NCI-H2081 treated with DMSO at 0.1 percent for 48 hours (cell line): ENCODE measurements at places on chromosomes 7 and 10.

- no peak for DNase-seq
These were observed 66.5 kb downstream of the AFAP1L2 start for GRCh38 chr10:114337510-114338462.

- DNase-seq = no peak
These were observed 593.8 kb upstream of the ANKRD30A start for GRCh38 chr10:36531621-36532020.

GRCh38 chr7:108246227-108246837, 116.2 kb upstream of the LAMB4 start:
- no peak for DNase-seq

GRCh38 chr7:45129906-45130305, 18.4 kb upstream of the TBRG4 start:
- DNase-seq = no peak

GRCh38 chr7:26995666-26996065, 100.1 kb downstream of the HOXA1 start:
- no peak for DNase-seq

DNA sequence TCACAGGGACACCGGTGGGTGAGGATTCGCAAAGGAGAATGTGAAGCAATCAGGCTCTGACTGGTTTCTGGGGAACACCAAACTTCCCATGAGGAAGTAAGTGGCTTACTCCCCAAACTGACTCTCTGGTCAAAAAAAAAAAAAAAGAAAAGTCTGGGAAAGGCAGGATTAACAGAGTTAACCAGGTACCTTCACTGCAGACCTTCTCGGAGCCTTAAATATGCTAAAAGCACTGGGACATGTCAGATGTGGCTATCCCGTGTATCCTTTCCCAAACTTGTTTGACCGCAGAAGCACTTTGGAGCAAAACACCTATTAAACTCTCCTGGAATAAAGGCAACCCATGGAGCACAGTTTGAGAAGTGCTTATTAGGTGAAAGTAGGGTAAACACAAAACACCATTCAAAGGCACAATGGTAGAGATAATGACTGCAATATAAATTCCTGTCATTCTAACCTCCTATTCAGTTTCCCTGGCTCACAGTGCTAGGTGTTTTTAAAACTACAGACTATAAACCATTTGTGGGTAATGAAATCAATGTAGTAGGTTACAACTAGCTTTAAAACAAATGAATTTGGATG, 44.1 kb upstream of the MXI1 start:
- peak; percentile 19 for DNase-seq

- no peak for DNase-seq
These were observed 9.2 kb upstream of the ATXN7L1 start for GRCh38 chr7:105885387-105886111.

- DNase-seq = peak; percentile 57
These were observed 3.1 kb downstream of the PALS2 start for GRCh38 chr7:24576171-24577025.

GRCh38 chr10:44988957-44989585, 10.5 kb upstream of the DEPP1 start:
- DNase-seq = no peak

- DNase-seq = peak; percentile 60
These were observed 22.7 kb upstream of the ANLN start for GRCh38 chr7:36366718-36367560.

DNA sequence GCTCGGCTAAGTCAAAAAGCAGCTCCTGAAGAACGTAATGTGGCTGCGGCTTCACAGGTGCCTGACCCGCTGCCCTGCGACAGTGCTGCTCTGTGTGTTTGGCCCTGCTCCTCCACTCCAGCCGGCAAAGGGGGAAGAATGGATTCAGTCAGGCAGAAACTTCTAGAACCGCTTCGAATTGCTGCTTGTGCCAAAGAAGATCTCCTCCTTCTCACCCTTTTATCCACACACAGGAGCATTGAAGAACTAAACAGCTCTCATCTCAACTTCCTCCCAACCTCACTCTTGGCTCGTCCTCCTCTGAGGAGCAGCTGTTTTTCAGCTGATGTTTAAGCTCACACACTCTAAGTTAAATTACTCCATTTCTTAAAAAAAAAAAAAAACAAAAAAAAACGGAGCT, 651.4 kb downstream of the INHBA start:
- DNase-seq = no peak

DNA sequence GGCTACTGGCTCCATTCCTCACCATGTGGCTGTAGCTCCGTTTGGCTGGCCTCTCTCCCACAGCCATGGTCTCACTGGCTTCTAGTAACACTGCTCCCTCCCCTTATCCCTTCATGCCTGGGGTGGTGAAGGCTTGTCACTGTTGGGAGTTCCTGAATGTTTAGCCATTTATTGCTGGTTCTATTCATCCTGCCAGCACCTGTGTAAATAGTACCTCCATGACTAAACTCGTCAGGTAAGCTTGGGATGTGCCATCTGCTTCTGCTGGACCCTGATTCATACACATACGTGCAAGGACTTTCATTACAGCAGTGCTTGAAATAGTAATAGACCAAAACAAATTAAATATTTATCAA, 61.6 kb downstream of the CCDC71L start:
- peak; percentile 98 for DNase-seq

- DNase-seq = no peak
These were observed 35.4 kb upstream of the HPS1 start for GRCh38 chr10:98482096-98482495.

DNA sequence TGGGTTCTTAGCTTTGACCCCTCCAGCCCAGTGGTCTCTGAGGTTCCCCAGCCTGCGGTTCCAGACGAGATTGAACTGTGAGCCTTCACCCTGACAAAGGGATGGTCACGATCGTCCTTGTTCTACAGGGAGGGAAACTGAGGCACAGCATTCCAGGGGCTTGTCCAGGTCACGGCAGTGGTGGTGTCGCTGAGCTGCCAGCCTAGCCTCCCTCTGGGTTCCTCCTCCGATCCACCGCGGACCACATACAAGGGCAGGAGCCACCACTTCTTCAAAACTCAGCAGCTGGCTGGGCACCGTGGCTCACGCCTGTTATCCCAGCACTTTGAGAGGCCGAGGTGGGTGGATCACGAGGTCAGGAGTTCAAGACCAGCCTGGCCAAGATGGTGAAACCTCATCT, 35.8 kb downstream of the ELFN1 start:
- no peak for DNase-seq

DNA sequence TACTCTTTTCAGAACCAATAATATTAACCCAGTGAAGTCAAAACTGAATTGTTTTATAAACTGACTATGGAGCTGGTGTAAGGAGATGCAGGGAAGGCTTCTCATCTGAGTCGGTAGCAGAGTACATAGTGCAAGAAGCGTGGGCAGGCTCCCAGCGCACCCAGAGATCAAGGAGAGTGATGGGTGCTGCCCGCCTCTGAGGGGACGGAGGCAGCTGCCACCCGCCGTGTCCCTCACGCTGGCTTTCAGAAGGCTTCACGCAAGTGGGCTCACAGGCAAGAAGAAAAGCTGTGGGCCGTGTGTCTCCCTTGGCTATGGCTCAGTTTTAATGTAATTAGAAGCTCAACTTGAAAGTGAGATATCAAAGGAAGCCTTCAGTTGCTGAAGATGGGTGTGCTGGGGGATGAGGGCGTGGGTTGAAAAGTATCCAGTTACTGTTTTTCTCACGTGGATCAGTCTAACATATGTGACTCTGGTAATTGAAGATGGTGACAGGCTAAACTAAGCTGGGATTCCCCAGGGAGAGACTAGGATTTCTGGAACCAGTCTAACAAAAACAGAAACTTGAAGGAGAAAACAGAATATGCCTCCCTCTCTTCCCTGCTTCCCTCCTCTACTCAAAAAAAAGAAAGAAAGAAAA, 159.9 kb downstream of the MGMT start:
- no peak for DNase-seq

DNA sequence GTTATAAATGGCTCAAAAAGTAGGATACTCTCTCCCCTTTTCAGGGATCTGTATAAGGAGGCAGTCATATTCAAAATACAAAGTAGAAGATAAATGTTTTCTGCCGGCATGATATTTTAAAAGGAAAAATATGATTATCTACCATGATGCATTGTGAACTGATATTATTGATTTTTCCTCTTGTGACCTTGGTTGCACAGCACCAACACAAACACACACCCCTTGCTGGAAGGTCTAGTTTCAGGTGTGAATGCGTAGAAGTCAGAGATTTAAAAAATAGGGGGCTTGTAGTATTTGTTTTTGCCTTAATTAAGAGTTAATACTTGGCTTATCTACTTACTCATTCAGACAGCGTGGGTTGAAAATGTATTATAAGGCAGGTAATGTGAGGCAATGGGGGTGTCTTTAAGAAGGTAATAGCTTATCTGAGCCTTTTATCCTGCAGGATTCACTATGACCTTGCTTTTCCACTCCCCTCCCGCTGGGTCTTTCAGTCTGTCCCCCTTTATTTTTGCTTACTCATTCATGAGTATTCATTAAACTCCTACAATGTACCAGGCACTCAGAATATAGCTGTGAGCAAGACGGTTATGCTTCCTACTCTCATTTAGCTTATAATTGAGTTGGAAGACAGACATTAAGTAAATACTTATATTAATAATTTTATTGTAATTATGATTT, 390.6 kb downstream of the SDK1 start:
- DNase-seq = no peak

- DNase-seq = no peak
These were observed 20.3 kb upstream of the GNA12 start for GRCh38 chr7:2864204-2864985.

DNA sequence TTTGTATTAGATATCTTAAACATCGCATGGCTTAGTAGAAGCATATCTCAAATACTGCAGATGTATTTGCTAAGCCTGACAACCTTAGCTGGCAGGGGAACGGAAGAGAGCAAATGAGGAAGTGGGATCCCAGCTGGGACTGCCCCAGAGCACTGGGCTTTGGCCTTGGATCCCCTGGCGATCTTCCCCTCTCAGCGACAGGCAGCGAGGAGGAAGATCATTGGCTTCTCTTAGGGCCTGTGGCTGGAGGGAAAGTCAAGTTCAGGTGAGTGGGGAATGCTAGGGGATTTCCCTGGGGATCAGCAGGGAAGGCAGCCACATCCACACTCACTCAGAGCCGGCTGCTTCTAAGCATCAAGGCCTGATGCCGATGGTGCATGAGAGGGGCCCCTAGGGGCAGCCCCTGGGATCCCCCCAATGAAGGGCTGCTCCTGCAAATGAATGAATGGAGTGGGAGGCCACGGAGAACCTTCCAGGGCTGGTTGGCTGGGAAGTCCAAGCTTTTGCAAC, 42.0 kb downstream of the LYZL2 start:
- no peak for DNase-seq

DNA sequence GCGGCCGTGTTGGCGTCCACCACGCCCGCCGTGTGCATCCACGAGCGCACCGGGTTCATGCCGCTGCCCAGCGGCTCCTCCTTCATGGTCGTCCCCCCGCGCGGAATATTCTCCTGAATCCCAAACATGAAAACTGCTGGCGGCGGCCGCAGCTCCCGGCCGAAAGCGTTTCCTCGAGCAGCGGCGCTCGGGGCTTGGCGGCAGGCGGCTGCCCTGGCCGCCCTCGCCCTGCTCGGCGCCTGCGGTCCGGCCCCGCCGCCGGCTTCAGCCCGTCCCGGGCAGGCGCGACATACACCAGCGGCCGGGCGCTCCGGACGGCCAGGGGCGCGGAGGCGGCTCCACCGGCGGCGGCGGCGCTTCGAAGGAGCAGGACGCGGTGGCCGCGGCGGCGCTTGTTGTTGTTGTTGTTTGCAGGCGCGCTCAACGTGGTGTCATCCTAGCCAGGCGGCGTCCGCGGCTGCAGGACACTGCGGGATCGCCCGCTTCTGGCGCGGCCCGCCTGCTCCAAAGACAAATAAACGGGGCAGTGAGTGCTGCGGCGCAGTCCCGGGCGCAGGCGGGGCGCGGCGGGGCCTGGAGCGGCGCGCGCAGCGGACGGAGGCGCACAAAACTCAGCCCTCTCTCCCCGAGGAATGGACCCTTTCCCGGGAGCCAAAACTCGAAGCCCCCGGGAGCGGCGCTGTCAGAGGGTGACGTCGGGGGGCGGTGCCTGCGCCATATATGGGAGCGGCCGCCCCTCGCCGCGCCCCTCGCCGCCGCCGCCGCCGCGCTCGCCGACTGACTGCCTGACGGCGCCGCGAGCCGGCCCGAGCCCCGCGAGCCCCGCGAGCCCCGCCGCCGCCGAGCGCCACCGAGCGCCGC, at the start of gene EBF3:
Gene EBF3 (minus strand): TSS at position 634 of the 861 bp plus-strand sequence. CDS start 506 bp downstream, at position 128.
- no peak for DNase-seq

DNA sequence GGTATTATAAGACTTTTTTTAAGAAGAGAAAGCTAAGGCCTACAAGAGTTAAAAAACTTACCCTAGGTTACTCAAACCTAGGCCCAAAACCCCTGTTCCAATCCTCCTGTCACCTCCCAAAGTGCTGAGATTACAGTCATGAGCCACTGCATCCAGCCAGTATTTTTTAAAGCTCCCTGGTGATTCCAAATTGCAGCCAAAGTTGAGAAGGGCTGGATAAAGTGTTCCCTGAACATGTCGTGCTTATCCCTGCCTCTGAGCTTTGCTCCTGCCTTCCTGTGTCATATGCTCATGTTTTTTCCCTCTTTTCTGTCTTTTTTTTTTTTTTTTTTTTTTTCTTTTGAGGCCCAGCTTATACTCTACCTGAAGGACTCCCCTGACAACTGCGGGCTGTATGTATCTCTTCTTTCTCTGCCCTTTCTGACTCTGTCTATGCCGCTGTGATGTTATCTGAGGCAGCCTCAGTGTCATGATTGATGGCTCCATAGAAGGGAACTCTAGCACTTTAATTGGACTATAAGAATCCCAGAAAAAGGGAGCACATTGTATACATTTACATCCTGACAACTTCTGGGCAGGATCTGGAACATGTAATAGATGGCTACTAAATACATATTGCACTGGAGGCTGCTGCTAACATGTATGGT, 8.0 kb downstream of the AKR1B10 start:
- no peak for DNase-seq

GRCh38 chr7:22921386-22922086, 92.4 kb downstream of the HYCC1 start:
- no peak for DNase-seq

DNA sequence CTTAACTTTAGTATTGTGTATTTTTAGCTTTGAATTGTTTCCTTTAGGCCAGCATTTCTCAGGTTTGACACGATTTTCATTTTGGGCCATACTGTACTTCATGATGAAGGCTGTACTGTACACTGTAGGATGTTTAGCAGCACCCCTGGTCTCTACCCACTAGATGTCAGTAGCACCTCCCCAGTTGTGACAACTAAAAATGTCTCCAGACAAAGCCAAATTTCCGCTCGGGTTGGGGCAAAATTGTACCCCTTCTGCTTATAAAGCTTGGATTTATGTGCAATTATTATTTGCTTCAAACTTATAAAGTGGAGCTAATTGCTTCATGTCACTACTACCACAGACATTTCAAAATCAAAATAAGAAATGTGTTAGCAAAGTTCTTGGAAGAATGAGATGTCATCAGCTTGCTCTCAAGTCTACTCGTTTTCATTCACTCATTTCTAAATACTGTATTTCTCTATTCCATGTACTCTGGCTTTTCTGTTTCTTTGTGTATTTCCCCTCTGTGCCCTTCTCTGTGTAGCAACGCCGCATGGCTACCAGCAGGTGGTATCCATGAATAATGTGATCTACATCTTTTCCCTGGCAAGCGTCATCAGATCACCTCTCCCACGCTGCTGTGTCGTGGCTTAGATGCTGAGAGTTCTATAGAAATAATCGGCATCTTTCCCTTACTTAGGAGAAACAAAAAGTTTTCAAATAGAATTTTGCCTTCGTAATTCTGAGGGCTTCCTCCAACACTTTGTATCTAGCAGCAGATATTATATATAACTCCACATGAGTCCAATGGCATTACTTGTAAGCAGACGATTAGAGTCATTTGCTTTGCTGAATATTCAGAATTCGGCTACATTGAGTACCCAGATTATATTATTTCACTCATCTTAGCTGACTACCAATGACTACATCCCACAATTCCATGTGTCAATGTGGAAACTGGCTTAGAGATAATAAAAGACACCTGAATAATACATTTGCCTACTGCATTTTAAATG, 47.8 kb upstream of the CALCR start:
- DNase-seq = peak; percentile 53

GRCh38 chr7:35419391-35419755, 165.5 kb upstream of the TBX20 start:
- no peak for DNase-seq
